NCI-H2171 treated with DMSO at 0.1 percent for 48 hours (cell line): ENCODE measurements at places on chromosomes 1 and 21.

- DNase-seq, result no peak
Observed at GRCh38 chr1:40030528-40031135, 9.9 kb upstream of the CAP1 start.

DNA sequence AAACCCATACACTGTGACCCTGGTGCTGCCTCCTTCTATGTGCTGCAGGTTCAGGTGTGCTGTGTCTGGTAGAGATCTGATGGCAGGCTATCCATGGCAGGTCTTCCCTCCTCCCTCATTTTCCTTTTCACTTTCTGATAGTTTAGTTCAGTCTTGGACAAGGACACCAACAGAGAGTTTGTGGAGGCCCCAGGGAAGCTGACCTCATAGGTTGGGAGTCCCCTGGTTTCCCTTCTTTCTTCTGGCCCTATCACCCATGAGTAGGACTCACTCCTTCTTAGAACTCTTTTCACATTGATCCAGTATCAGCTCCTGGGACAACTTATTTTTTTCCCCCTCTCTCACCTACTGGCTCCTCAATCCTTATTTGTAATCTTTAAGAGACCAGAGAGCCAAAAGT is 8.3 kb downstream of the GRHL3 start:
- DNase-seq, result no peak

DNA sequence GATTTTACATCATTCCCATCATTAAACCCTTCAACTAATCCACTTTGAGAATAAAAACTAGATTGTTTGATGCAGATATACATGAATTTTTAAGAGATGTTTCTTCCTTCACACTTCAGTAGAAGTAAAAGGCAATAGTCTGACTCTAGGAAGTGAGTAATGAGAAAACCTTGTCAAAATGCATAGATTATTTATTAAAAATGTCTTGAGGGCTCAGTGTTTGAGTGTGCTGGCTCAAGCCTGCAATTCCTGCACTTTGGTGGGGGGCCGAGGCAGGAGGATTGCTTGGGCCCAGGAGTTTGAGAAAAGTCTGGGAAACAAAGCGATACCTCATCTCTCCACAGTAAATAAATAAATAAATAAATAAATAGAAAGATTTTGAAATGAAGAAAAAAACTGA is 177.1 kb downstream of the NEGR1 start:
- no peak for DNase-seq

- DNase-seq, result peak; percentile 54
Observed at GRCh38 chr1:231162970-231163829, 1.3 kb downstream of the TRIM67 start.

- DNase-seq, result no peak
Observed at GRCh38 chr1:53043271-53043670, 18.7 kb upstream of the PODN start.

DNA sequence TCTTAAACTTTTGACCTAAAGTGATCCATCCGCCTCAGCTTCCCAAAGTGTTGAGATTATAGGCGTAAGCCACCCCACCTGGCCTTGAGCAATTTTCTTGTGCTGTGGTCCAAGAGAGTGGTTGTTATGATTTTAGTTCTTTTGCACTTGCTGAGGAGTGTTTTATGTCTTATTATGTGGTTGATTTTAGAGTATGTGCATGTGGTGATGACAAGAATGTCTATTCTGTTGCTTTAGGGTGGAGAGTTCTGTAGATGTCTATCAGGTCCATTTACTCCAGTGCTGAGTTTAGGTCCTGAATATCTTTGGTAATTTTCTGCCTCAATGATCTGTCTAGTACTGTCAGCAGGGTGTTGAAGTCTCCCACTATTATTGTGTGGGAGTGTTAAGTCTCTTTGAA is 11.2 kb upstream of the S100B start:
- DNase-seq, result no peak

GRCh38 chr1:92461364-92462097 is 25.2 kb downstream of the GFI1 start:
- no peak for DNase-seq

DNA sequence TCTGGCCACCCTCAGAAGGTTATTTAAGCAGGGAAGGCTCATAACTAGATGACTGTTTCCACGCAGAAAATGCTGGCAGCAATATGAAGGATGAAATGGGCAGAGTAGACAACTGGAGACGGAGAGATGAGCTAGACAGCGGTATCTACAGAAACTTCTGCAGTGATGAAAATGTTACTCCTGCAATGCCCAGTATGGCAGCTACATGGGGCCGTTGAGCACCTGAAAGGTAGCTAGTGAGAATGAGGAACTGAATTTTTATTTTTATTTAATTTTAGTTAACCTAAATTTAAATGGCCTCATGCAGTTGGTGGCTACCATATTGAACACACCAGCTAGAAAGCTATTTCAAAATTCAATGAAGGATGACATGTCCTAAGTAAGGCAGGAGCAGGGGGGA is 27.3 kb downstream of the SIPA1L2 start:
- DNase-seq, result no peak

DNA sequence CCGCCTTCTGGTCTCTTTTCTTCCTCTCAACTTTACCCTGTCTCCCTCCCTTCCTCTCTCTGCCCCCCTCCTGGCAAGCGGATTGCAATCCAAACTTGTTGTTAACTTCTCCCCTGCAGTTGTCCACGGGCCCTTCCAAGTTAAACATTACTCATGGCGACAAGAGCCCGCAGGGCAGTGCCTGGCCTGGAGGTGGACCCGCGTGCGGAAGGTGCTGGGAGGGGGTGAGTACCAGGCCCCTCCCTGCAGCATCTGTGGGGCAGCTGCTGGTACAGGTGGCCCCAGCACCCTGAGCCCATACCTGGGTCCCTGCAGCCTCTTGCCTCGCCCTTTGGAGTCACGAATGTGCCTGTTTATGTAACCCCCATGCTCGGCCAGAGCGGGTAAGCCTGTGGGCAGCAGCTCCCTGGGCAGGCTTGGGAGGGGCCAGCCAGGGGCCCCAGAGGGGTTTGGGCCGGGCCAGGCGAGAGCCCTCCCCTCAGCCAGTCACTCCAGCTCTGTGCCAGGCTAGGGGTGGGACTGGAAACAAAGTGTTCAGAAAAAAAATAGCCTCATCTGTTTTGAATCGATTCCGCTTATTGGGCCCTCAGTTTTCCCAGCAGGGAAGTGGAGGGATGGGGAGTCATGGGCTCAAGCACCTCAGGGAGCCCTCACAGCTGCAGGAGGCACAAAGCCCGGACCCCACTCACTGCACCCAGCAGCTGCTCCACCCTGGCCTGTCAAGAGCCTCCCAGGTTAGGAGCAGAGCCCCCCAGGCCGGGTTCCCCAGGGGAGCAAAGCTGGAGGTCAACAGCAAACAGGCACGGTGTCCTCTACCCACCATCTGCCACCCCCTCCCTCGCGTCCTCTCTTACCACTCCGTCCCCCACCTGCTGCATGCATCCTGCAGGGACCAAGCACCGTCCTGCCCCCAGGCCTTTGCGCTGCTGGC is 14.0 kb upstream of the FAAP20 start:
- DNase-seq, result no peak

DNA sequence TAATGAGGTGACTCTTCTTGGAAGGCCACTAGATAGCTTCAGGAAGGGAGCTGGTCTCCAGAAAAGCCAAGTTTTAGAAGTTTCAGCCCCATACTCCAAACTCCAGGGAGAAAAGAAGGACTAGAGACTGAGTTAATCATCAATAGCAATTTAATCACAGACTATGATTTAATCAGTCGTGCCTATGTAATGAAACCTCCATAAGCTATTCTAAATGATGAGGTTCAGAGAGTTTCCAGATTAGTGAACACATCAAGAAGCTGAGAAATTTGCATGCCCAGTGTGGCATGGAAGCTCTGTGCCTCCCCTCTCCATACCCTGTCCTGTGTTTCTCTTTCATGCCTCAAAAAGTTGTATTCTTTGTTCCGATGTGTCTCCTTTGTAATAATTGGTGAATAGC is 49.2 kb upstream of the CCDC190 start:
- no peak for DNase-seq

DNA sequence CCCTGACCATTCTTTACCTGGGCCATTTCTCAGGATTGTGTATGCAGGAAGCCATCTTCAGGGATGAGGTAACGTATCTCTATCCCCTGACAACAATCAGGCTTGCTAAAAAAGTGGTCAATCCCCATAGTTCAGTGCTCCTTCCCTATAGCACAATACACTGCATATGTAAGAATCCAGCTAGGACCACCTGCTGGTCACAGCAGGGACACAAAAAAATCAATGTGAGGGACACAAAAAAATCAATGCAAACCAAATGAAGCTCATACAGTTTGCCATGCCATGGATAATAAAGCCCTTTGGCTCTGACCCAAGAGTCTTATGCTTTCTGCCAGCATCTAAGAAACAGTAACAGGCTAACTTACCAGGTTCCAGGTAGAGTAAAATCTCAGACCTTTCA is 16.3 kb downstream of the ACBD6 start:
- no peak for DNase-seq

DNA sequence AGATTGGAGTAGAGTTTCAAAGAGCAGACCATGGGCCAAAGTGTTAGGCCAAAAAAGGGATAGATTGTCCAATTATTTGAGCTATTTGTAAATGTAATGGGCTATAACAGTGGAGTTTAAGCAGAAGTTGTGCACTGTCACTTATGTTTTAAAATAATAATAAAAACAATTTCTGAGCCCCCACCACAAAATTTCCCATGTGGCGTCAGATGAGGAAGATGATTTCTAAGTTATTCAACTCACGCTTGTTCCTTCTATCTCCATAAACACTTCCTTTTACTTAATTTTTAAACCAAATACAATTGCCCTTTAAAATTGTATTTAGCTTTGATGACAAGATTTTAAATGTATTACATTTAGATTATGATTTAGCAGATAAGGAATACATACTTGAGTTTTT is 330.0 kb downstream of the PTPRC start:
- no peak for DNase-seq

DNA sequence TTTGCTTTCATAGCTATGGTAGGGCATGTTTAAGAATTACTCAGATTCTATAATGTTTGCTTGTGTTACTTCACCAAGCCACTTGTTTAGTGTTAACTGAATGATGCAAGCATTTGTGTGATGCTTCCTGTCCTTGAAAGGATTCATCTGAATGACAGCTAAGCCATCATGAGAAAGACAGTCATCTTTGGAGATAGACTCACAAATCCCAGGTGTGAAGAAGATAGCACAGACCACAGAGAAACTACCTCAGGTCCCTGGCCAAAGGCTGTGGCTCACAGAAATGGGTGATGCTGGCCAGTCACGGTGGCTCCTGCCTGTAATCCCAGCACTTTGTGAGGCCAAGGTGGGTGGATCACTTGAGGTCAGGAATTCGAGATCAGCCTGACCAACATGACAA is 321.4 kb downstream of the DPYD start:
- no peak for DNase-seq

- no peak for DNase-seq
Observed at GRCh38 chr1:92186081-92186480, 31.6 kb upstream of the C1orf146 start.

GRCh38 chr1:191953526-191953925 is 204.7 kb upstream of the RGS18 start:
- no peak for DNase-seq

DNA sequence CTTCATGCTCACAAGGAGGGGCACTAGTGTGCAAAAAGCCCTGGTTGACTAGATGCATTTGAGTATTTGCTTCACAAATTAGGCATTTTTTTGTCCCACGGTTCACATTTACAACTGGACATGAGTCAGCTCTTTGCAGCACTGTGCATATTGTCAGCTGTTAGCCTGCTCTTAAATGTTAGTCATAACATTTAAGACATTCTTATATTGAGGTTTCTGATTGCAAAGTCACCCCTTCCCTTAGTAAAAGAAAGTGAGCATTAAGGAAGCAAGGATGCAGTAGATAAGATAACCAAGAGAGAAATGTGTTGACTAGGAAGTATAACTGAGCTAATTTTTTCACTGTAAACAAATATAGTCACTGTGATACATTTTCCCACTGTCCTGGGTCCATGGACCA is 132.6 kb upstream of the CTTNBP2NL start:
- no peak for DNase-seq

GRCh38 chr1:66342707-66343106 is 191.2 kb upstream of the SGIP1 start:
- DNase-seq, result no peak

GRCh38 chr1:12209495-12209832 is 20.4 kb upstream of the VPS13D start:
- DNase-seq, result no peak

DNA sequence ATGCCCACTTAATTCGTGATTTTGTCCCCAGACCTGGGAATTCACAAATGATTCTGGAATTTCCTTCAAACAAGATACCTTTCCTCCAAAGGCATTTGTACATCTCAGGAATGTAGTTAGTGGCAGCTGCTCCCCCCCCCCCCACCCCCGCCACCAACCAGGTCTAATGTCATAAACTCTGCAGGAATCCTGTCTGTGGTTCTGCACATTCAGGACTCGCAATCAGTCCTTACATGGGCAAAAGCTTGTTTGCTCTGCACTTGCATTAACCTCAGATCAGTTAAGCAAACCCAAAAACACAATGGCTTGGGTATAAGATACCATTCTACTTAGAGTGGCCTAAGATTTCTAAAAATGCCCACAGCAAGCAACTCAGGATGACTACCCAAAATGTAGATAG is 143.8 kb downstream of the TGFB2 start:
- DNase-seq, result no peak

DNA sequence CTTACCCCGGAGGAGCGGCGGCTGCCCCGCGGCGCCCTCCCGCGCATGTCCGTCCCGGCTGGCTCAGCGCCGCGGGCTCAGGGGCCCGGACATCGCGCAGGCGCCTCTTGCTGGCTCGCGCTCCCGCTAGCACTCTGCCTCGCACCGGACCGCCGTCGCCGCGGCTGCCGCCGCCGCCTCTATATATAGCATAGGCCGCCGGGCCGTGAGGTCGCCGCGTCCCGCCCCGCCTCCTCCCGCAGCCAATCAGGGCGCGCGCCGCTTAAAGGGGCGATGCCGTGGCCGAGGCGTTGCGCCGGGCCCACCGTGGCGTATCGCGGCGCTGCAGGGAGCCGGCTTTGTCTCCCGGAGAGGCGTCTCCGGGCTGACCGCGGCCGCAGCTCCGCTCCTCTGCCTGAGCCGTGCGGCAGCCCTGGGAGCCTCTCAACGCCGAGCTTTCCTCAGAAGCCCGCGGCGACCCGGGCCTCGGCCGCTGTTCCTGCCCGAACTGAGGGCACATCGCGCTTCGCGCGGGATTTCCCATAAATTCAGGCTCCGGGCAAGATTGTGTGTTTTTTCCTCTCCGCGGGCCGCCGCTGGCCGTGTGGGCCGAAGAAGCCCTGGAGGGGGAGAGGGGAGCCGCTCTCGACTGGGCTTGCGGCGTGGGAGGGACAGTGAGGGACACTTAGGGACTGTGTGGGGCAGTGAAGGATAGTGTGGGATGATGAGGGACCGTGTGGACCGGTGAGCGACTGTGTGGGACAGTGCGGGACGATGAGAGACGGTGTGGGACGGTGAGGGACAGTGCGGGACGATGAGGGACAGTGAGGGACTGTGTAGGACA is at the start of gene ERRFI1:
Gene ERRFI1 (minus strand): TSS at position 157 of the 823 bp plus-strand sequence. CDS start 10,690 bp downstream, outside the sequence.
- peak; percentile 86 for DNase-seq

GRCh38 chr1:117842408-117843170 is 86.8 kb downstream of the GDAP2 start:
- DNase-seq, result no peak

DNA sequence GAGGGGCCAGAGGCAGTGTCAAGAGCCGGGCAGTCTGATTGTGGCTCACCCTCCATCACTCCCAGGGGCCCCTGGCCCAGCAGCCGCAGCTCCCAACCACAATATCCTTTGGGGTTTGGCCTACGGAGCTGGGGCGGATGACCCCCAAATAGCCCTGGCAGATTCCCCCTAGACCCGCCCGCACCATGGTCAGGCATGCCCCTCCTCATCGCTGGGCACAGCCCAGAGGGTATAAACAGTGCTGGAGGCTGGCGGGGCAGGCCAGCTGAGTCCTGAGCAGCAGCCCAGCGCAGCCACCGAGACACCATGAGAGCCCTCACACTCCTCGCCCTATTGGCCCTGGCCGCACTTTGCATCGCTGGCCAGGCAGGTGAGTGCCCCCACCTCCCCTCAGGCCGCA is at the start of gene BGLAP:
Gene BGLAP (plus strand): TSS at position 259 of the 400 bp plus-strand sequence. CDS start 48 bp downstream, at position 307.
- no peak for DNase-seq
